ENCODE measurements at places on chromosomes 2 and 18.

DNA sequence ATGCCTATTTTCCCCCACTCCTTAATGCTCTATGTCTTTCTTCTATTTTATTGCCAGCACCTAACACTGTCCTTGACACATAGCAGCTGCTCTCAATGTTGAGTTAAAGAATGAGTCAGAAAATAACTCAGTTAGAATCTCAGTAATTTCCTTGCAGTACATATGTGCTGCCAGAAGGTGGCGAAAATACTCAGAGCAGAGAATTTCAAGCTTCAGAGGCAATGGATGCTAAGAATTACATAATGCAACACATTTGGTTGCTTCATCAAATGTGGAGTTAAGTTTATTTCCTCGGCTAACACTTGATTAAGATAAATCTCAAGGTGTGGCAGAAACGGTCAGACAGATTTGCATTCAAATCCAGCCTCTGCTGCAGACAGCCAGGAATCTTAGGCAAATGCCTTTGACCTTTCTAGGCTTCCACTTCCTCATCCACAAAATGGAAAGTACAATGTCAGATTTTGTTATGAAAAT lies 105.6 kb downstream of the VSNL1 start:
- DNase-seq: peak; percentile 64

DNA sequence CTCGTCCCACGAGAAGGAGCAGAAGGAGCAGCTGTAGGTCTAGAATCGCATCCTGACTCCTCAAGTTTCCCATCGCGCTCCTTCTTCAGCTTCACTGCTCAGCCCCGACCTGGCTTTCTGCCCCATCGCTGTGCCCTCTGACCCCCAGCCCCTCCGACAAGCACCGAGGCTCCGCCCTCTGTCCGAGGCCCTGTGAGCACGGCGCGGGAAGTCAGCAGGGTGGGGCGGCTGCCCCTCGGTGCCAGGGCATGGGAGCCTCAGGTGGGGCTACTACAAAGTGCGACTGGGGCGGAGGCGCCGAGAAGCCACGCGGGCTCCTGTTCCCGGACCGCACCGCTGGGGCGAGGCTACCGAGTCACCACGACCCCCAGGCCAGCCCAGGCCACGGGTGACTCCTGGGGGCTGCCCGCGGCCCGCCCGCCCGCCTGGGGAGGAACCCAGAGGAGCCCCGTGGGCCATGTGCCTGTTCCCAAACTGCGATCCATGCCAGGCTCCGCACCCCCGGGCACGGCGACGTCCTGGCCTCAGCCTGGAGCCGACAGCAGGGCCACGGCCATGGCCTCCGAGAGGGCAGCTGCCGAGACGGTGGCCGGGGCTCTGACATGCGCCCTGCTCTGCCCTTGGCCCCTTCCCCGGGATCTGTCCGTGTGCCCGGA lies 36.6 kb upstream of the ID2 start:
- DNase-seq: no peak

DNA sequence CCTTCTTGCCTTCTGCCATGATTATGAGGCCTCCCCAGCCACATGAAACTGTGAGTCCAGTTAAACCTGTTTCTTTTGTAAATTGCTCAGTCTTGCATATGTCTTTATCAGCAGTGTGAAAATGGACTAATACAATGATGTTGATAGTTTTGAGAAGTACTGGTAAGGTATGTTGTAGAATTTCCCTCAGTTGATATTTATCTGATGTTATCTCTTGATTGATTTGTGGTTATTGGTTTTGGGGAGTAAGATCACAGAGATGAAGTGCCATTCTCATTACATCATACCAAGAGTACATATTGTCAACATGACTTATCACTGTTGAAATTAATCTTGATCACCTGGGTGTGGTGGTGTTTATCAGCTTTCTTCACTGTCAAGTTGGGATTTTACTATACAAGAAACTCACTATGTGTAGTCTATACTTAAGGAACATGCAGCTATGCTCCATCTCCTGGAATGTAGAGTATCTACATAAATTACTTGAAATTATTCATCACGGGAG lies 5.1 kb upstream of the SPAG16 start:
- DNase-seq: no peak

DNA sequence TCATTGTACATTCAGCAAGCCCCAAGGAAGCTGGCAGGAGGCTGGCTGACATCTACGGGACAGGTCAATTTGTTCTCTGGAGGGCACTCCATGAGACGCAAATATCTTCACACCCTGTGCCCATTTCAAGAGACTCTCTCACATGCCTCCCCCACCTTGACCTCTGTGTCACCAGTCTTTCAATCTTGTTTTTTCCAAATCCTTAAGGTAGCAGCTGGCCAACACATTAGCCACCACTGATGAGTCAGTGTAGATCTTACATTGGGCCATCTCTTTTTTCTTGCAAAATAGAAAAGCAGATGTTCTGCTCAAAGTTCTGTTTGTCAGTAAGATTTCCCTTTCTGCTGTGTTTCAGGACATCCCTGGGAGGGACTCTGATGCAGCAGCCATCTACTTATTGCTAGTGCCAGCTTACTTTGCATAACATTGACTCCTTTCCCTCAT lies 1.7 kb upstream of the DPP4 start:
- DNase-seq: no peak

- DNase-seq: no peak
Measured at GRCh38 chr2:117851969-117852368, 37.5 kb downstream of the DDX18 start.

GRCh38 chr2:205650450-205650849 lies 31.9 kb upstream of the NRP2 start:
- no peak for DNase-seq

DNA sequence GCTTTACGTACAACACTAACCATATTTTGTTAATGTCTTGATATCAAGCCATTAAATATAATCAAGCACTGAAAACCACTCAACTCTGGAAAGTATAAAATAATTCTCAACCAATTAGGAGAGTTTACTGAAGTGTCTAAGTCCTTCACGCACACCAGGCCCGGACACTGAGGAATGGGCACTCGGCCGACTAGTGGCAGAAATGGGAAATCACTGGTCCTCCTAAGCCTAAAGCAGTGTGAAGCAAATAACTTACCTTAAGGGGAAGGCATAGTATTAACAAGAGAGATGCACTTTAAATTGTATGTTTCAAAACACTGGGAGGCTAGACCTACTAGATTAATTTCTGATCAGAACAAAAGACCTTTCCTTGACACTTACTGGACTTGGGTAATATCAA lies 45.7 kb downstream of the FAM210A start:
- DNase-seq: peak; percentile 33

DNA sequence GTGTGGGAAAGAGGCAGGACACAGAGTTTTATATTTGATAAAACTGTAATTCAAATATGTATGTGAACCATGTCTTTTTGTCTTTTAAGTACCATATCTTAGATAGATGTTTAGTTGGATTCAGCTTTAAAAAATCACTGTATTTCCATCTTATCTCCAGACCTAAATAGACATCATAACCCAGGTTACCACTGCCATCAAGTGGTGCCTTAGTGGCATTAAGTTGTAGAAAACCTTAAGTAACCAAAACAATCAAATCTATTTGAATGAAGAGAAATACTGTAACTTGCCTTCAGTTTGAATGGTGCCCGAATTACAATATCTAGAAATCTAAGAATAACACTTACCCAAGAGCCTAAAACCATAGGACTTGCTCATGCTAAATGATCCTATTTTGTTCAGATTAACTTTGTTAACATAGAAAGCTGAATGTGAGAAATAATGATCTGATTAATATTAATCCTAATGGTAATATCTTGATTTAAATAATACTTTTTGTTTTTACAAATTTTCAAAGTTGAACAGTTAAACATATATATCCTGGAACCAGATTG lies 92.5 kb upstream of the MAP2 start:
- peak; percentile 31 for DNase-seq

GRCh38 chr2:191650896-191651773 lies 26.8 kb upstream of the NABP1 start:
- DNase-seq: no peak

DNA sequence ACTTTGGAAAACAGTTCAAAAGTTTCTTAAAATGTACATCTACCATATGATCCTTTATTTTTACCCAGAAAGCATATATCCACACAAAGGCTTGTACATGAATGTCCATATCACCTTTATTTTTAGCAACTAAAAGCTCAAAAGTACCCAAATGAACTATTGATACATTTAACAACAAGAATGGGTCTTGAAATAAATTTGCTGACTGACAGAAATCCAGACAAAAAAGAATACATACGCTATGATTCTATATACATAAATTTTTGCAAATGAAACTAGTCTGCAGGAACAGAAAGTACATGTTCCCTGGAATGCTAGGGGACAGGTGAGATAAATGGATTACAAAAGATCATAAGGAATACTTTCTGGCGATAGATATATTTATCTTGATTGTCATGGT lies 96.3 kb upstream of the KYNU start:
- DNase-seq: no peak

DNA sequence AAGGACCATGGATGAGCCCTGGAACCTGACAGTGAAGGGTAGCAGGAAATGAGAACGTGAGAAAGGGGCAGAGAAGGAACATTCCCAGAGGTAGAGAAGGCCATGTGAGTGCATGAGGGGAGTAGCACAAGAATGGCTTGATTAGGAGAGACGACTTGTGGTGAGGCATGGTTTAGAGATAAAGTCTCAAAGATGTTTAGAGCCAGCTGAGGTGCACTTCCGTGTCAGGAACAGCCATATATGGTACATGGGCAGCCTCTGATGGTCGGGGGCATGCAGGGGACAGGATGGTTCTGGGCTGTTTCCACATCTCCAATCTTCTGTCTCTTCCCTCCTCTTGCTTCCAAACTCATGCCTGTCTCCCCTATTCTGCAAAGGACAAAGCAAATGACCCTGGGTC lies 28.8 kb upstream of the EFEMP1 start:
- no peak for DNase-seq

DNA sequence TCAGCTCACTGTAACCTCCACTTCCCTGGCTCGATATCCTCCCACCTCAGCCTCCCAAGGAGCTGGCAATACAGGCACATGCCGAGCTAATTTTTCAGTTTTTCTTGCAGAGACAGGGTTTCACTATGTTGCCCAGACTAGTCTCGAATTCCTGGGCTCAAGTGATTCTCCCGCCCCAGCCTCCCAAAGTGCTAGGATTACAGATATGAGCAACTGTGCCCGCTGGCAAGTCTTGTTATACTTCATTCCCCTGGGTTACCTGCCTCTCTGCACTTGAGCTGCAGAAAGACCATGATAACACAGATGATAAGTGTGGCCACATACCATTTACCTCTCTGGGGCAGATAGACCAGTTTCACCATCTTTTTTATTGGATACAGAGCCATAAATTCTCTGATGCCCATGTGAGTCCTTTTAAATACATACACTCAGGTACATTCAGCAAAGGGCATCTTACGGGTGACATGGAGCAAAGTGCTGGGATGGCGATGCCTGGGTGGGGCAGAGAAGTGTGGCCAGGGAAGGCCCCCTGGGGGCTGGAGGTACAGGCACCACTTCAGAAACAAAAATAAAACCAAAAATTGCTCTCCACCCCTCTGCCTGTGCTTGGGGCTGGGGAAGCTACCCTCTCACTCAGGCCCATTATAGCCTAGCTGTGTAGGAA lies 20.4 kb downstream of the CCT7 start:
- DNase-seq: no peak

- no peak for DNase-seq
Measured at GRCh38 chr2:144341538-144341937, 178.4 kb downstream of the ZEB2 start.

DNA sequence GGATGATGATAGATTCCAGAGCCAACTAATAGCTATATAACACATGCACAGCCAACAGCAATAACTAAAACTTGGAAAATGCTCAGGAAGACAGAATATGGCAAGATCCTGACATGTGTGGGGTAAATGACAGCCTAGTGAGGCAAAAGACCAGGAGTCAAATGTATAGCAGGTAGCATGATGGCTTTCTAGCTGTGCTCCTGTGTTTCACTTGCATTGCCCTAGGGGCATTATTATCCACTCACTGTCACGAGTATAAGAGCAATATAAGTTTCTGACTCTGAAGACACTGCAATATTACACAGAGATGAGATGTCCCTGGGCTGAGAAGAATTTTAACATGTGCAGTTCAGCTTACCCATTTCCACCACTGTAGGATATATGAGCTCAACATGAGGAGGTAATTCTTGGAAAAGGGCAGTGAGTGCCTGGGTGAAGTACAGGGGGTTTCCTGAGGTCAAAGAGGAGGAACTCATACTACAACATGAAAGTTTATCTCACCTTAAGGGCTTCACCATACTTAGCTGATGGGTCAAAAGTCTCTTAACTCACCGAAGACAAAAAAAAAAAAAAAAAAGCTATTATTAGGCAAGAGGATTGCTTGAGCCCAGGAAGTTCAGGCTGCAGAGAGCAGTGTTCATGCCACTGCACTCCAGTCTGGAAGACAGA lies 1385.6 kb upstream of the SLC39A10 start:
- DNase-seq: no peak

- no peak for DNase-seq
Measured at GRCh38 chr2:57622009-57622408, 424.6 kb upstream of the VRK2 start.

- no peak for DNase-seq
Measured at GRCh38 chr2:178825183-178825582, 18.0 kb upstream of the TTN start.
